ENCODE measurements at places on chromosomes 2 and 18.

DNA sequence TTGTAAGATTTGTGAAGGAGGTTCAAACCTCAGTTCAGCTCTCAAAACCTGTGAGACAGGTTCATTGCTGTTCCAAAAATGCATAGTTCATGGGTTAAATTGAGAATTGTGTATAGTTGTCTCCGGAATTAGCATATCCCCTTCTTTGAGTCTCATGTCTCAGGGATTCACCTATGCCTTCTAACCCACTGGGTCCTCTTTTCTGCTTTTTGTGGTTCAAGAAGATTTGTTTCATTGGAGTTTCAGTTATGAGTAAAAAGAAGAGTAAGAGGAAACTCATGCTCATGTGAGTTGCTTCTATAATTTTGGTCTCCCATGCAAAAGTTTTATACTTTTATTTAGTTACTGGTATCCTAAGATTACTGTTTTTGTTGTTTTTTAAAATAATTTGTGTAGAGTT is 1219.8 kb upstream of the ZEB2 start:
- DNase-seq = no peak

- DNase-seq = no peak
These were observed 731.4 kb downstream of the NR4A2 start for GRCh38 chr2:155600914-155601760.

- DNase-seq = no peak
These were observed 436.7 kb downstream of the ZEB2 start for GRCh38 chr2:144083211-144083610.

DNA sequence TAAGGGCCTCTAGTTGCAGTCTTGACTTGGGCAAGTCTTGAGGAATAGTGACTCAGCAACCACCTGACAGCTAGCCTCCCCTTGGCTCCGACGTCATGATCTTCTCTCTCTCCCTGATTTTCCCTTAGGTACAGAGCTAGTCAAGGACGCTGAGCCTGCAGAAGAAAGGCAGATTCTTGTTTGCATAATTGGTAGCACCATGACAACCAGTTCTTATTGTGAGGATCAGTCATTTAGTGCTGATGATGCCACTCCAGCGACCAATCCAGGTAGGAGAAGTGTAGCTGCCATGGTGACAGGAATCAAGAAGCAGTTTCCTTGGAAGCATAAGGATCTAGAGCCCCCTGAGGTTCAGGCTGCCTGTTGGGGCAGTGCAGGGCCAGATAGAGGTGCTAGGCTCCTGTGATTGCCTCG is 2.8 kb upstream of the RESP18 start:
- DNase-seq = no peak

DNA sequence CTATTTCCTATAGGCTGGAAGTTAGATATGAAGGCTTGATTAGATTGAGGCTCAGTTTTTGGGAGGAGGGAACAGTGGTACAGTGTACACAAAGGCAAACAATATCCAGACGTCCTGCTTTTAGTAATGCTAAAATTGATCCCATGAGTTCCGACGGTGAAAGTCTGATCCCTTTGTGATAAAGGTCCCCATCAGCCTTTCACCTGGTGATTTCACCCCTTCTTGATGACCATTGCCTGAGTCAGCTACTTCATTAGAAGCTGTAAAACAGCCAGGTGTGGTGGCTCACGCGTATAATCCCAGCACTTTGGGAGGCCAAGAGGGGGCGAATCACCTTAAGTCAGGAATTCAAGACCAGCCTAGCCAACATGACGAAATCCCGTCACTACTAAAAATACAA is 29.7 kb downstream of the TWSG1 start:
- DNase-seq = no peak

DNA sequence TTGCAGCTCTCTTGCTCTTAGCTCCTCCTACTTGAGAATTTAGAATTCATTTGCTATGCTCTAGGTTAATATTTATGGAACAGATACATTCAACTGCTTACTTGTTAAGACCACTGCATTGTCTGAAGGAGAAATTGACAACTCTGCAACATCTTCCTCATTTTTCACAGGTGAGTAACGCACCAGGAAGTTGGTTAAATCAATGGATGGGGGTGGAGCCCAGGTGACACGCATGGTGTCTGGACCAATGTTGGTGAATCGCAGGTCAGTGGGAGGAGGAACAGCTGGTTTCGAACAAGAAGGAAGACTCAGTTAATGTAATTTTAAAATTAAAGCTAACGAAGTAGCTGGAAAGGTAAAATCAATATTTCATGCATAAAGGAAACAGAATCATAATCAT is 44.3 kb downstream of the FN1 start:
- DNase-seq = no peak

DNA sequence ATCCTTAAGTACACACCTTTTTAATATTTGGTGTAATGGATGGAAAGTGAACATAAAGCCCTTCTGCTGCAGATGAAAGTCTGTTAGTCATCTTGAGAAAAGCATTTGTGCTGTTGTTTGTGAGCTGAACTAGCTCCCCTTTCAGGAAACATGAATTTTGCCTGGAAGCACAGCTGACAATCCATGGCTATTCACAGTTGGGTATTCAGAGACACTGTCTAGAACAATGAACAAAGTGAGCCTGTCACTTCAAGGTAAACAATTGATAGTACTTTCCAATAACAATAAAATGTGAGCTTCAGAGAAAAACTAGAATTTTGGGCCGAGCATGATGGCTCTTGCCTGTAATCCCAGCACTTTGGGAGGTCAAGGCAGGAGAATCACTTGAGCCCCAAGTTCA is 6.8 kb upstream of the EFHD1 start:
- DNase-seq = no peak

GRCh38 chr18:62944454-62944853 is 229.1 kb downstream of the PHLPP1 start:
- DNase-seq = peak; percentile 34

DNA sequence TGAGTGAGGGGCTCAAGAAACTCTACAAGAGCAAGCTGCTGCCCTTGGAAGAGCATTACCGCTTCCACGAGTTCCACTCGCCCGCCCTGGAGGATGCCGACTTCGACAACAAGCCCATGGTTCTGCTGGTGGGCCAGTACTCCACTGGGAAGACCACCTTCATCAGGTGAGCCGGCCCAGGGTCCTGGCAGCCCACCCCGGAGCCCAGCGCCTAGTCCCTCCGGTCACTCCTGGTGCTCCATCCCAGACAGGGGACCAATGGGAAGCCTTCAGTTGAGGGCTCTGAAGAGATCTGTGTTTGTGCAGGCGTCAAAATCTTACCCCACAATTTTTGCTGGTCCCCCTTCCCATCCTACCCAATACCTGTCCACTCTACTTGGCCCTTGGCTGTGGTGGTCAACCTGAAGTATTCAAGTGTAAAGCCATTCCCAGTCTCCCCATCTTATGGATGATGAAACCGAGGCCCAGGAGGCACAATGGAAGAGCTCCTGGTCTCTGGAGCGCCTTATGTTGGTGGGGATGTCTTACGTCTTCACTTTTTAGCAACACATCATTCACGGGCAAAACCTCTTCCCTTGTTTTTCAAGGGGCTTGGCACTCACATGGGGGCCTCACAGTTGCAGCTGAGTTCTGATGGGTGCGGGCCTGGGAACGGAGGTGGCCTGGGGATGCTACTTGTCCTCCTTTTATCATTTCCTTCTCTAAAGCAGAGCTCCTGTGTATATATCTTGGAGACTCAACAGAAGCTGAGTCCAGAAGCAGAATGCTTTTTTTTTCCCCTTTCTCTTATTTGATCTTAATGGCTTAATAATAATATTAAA is 941 bp downstream of the EHD3 start:
- no peak for DNase-seq

GRCh38 chr2:96088340-96089335 is 27.7 kb downstream of the ADRA2B start:
- no peak for DNase-seq

DNA sequence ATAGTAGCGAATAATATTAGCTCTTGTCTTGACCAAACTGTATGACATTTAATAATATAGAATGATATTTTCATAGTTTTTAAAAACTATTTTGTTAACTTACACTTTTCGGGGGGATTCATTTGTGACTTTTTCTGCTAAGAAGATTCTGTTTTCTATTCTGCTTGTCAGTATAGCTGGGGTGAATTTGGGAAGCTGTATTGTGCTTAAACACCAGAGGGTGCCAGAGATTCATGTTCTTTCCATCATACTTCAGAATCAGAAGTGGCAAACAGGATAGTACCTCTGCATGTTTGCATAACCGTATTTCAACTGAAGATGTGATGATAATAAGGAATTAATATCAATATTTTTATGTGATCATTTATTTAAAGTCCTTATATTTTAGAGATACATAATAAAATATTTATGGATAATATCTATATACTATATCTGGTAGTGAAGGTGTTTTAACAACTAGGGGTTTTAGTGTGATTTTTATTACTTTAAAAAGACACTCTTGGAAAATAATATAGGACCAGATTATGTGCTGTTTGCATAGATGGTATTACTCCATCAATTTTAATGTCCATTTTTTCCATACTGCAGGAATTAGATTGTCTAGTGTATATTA is 81.0 kb downstream of the TAF4B start:
- DNase-seq = peak; percentile 73

DNA sequence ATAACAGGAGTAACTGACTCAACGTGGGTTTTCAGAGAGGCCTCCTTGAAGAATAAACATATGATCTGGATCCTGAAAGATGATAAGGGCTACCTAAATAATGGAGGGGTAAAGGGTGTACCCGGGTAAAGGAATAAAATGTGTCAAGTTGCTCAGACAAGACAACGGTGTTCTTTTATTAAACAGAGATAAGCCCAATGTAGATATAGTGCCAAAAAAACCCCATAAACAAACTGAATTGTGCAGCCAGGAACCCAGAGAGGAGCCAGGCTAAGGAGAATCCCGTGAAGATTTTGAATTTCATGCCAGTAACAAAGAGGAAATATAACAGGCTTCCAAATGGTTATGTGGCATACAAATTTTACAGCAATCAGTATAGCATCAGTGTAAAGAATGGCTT is 618.2 kb downstream of the CPS1 start:
- DNase-seq = no peak

- no peak for DNase-seq
These were observed 410.0 kb upstream of the TNP1 start for GRCh38 chr2:217269701-217270484.

- no peak for DNase-seq
These were observed 655.1 kb upstream of the RAB6C start for GRCh38 chr2:129324349-129324748.

DNA sequence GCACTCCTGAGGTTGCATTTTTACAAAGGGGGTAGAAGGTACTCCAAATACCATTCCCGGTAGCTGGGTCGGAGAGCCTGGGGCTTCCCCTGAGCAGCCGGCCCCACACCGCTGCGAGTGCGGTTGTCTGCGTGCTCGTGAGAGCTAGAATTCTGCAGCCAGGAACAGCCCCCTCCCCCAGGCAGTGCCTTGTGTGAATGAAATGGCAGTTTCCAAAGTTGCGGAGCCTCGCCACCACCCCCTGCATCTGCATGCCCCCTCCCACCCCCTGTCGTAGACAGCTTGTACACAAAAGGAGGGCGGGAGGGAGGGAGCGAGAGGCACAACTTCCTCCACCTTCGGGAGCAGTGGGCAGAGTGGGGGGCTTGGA is 1.1 kb downstream of the MYCN start:
- no peak for DNase-seq

- no peak for DNase-seq
These were observed 61.2 kb downstream of the CCDC85A start for GRCh38 chr2:56244911-56245530.

GRCh38 chr18:31275722-31276463 is 42.1 kb upstream of the DSG1 start:
- no peak for DNase-seq

DNA sequence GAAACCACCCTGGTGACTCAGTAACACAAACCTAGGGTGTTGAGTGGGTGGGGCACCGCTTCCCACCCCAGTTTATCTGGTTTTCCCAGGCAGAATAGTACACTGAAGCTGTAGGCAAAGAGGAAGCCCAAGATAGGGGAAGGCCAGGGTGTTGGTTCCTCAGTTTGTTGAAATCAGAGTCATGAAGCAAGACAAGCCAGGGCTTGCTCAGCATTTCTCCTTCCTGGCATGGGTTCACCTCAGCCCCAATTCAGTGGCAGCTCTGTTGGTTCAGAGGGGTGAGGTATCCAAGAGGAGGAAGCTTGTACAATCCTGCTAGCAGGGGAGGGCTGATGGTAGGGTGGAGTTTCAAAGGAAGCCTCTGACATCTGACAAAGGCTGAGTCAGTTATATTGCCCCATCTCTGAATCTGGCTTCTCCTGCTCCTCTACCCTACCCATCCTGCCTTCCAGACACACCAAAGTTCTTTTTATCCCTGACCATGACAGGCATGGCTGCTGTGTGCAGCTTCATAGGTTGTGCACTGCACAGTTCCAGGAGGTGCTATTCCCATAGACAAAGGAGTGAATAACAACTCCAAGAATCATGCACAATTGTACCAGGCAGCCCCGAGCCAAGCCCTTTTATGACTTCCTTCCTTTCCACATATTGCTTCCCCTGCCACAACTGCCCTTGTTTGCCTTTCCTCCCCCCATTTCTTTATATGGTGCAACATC is 24.9 kb upstream of the RAB10 start:
- no peak for DNase-seq

- no peak for DNase-seq
These were observed 21.8 kb downstream of the TMSB10 start for GRCh38 chr2:84927275-84927627.

GRCh38 chr2:72950558-72951255 is 33.4 kb downstream of the EMX1 start:
- DNase-seq = no peak

DNA sequence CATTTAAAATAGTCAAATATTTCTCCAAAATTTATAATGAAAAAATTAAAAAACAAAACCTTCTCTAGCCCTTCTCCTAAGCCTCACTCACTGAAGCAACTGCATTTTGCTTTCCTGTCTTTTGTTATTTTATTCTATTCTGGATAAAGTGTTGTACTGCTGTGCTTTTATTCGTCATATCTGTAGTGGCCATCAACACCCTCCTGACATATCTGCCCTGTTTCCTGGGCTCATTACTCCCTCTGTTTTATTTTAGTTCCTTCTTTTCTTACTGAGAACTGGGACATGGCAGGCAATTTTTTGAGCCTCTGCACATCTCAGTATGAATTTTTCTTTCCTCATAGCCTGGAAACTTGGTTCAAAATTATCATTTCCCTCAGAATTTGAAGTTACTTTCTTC is 224.2 kb downstream of the GULP1 start:
- no peak for DNase-seq

DNA sequence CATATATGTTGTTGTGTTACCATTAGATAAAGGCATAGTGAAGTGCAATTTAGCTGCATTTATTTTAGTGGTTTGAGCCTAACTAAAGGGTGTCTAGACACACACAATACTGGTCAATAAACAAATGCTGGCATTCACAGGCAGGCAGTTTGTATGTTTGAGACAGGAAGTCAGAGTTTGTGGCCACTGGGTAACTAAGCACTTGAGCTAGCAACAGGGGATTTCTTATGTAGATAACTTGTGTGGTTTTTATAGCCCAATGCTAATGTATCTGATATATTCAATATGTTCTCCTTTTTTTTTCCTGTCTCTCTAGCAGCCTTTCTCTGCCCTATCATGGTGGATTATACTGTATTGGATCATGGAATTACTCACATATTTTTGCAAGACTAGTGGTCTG is 38.1 kb downstream of the LRRTM4 start:
- no peak for DNase-seq

- DNase-seq = no peak
These were observed 24.4 kb downstream of the SATB2 start for GRCh38 chr2:199433204-199433832.

- DNase-seq = no peak
These were observed 84.3 kb upstream of the ETAA1 start for GRCh38 chr2:67312871-67313270.

GRCh38 chr2:20169796-20170703 is 54.9 kb downstream of the SDC1 start:
- DNase-seq = no peak

All from activated CD4-positive, alpha-beta T cell treated with anti-CD3 and anti-CD28 coated beads, Interleukin-2, amount 10 ng/mL, durations not matched to agents 24 days and 14 days (primary cell).